ENCODE measurements at places on chromosomes 6 and 20.

DNA sequence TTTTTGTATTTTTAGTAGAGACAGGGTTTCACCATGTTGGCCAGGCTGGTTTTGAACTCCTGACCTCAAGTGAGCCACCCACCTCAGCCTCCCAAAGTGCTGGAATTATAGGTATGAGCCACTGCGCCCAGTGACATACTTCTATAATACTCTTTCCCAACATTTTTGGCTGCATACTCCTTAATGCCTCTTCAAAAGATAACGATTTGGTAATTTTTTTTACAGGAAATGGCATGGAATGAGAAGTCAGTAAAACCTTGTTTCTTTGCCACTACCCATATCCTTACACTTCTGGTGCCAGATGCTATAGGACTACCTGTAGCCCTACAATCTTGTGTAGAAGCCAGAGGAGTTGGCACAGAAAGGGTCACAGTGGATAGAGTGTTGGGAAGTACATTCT lies 41.4 kb upstream of the SGK1 start:
- no peak for DNase-seq

DNA sequence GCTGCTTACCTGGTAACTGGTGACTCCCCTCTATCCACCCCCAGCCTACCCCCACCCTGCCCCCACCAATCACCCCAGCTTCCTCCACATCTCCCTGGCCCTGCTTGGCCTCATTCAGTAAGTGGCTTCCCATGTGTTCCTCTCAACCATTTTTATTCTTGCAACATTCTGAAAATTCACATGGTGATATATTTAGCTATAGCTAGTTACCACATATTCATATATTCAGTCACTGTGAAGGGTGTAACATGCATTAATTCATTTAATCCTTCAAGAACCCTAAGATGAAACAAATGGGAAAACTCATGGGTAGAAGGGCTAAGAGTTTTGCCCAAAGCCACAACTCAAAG lies 95.4 kb upstream of the CEP85L start:
- DNase-seq = no peak

DNA sequence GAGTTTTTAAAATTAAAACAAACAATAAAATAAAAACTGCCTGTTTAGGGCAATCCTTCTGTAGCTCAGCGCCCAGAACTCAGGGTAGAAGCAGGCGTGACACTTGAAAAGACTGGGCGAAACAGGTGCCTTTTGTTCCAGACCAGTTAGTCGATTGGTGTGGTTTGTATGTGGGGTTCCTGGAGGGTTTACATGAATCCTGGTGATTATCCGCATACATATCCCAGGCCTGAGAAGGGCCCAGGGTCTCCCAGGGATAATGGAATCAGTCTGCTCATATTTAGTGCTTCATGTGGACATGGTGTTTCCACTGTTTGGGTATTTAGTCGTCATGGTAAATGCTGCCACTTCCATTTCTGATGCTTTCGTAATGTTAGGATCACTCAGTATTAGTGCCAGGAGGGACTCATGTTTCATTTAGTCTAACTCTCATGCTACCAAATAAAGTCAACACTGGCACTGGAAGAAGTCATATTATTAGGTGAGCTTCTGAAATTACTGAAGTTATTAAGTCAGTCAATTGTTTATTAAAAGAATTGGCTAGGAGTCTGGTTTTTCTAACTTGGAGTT lies 116.5 kb downstream of the SAMD5 start:
- DNase-seq = no peak

DNA sequence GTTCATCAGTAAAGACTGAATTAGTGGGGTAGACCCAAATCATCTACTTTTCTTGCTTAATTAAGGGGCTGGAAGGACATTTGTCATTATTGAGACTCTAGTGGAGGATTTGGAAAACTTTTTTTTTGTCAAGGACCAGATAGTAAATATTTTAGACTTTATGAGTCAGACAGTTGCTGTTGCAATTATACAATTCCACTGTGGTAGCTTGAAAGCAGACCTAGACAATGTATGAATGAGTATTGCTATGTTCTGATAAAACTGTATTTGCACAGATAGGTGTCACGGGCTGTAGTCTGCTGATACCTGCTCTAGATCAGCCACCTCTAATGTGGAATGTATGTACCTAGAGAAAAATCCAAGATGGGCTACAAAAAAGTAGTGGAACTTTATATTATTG lies 175.0 kb downstream of the CARMIL1 start:
- no peak for DNase-seq

DNA sequence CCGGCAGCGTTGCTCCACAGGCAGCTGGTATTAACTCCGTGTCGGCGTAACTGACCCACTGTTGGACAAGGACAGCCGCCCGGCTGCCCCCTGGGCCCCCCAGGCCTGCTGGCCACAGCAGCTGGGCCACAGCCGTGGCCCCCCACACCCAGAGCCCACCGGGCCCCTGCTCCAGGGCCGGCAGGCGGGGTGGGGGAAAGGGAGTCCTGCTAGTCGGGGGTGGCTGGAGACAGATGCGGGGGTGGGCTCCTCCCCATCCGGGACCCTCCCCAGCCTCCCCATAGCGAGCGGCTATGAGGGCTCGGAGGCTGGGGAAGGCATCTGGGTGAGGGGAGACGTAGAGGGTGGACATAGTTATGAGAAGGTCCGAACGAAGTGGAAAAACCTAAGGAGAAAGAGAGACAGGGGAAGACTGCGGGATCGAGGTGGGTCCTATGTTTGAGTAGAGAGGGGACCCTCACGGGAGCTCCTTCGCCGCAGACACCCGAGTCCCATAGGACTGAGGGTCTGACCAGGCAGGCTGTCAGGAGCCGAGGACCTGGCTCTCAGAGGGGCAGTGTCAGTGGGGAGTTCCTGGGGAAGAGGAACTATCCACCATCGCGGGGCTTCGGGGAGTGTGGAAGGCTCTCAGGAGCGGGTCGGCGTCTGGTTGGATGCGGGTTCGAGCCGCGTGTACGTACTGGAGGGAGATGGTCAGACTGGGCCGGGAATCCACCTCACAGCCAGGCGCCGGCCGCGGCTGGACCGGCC lies 511 bp downstream of the VARS1 start:
- DNase-seq = no peak

- DNase-seq = no peak
These were observed 164.6 kb downstream of the MTFR2 start for GRCh38 chr6:136085370-136086115.

GRCh38 chr6:323730-324088 lies 31.4 kb downstream of the DUSP22 start:
- DNase-seq = no peak

GRCh38 chr6:7879980-7880717 lies 30.4 kb downstream of the TXNDC5 start:
- DNase-seq = no peak

DNA sequence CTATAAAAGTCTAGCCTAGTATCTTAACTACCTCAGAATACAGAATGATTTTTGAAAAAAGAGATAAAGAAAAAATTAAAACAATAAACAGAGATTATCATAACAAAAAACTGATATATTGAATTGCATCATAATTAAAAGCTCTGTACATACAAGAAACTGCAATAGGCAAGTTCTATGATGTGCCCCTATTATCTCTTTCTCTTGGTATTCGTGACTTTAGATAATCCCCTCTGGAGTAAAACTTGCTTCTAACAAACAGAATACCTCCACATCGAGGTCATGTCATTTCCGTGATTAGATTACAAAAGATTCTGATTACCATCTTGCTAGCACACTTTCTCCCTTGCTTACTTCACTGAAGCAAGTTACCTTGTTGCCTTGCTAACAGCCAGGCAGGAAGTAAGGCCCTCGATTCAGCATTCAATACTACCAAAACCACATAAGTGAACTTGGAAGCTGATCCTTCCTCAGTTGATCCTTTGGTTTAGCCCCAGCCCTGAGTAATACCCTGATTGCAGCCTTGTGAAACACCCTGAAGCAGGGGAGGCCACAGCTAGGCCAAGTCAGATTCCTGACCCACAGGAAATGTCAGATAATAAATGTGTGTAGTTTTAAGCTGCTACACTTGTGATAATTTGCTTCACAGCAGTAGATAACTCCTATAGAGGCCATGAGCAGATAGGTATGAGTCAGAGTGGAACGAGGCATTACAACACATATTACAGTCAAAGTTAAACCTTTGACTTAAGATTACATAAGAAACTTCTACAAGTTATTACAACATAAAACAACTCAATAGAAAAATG lies 53.7 kb upstream of the TMX4 start:
- no peak for DNase-seq

Measured in Panc1 (cell line).